ENCODE measurements at places on chromosomes 5 and 9.
A peak's percentile ranks its signal among the peaks of the same experiment; 100 is the strongest.

DNA sequence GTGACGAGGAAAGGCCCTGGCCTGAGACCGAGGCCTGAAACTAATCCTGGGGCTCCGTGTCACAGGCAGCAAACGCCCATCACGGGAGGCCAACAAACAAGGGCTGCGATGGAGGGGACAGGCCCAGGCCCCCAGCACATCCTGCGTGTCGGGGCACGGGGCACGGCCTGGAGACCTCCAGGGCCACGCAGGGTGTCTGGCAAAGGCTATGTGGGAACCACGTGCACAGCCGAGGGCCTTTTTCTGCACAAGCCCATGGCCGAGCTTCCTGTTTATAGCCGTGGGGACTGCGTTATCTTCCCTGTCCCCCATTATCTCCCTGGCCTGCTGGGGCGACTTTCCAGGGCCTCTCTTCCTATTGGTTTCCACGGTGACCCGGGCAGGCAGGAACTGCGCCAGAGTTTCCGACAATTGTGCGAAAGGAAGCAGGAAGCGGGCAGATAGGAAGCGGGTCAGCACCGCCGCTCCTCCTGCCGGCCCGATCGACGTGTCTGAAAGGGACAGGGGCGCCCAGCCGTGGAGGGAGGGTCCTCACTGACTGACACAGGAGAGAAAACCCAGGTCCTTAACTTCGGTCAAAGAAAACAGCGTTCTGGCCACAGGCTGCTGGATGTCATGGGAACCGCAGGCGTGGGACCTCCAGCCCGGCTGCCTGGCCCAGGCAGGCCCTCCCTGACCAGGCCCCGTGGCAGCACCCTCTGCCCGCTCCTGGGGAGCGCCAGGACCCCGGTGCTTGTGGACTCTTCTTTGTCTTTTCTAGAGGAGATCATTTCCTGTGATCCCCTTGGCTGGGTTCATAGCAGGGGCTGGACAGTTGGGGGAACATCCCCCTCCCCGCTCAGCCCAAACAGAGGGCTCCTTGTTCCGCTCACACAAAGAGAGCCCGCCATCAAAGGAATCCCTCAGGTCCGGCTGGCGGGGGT is 29.1 kb upstream of the SEC16A start:
- no peak for DNase-seq
- H3K27ac ChIP-seq = no peak overlapping the region

- no peaks in the 10 kb centered on the region for H3K27me3 ChIP-seq
- no peaks in the 10 kb centered on the region for H3K36me3 ChIP-seq
- DNase-seq = no peak
Measured at GRCh38 chr9:117189121-117189520, 225.7 kb downstream of the ASTN2 start.

- no peaks in the 10 kb centered on the region for H3K27me3 ChIP-seq
- no peak overlapping the region for H3K27ac ChIP-seq
- no peaks in the 10 kb centered on the region for H3K36me3 ChIP-seq
- no peak for DNase-seq
- H3K4me3 ChIP-seq = no peak overlapping the region
Measured at GRCh38 chr5:51082741-51083140, 300.5 kb upstream of the ISL1 start.

DNA sequence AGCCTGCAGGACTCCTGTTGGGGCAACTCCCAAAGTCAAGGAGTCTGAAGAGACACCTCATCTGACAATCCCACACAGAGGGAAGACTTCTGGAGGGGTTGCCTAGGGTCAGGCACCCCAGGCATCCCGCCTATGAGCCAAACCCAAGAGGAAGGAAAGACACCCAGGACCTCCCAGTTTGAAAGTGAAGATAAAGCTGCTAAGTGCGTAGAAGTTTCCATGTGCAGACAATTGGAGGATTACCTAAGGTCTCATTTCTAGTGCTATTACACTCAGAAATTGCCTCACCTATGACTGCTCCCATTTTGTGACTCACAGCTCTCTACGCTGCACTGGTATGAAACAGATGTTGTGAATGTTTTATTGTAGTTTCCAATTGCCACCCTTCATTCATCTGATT is 322.9 kb downstream of the SLIT3 start:
- H3K4me3 ChIP-seq = no peak overlapping the region
- H3K4me1 ChIP-seq = no peaks in the 10 kb centered on the region
- H3K27ac ChIP-seq = no peak overlapping the region
- no peak for DNase-seq

DNA sequence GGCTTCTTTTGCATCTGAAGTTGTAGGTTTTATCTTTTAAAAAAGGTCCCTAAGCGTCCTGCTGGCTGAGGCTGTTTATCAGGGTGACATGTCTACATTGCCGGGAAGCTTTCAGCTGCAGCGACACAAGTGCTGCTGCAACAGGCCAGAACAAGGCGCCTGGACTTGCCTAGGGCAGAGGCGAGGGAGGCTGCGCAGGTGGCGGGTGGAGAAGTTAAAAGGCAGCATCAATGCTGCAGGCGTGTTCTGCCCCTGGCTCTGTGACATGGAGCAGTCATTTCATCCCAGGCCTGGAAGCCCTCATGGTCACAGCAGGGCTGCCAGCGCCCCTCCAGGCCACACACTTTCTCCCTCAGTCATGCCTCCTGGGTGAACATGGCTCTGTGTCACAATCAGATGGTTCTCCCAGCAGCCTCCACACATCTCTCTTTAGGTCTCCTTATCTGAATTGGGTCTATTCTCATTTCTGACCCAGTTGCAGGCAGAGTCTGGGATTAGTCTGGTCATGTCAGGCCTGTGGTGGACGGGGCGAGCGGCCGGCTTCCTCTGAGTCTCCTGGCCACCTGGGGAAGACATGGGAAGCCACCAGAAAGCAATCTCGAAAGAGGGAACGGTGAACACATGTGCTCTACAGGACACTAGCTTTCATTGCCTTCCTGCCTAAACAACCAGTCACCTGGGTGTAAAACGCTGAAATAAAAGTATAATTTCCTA is 41.3 kb downstream of the IRX2 start:
- peaks cover under 1% of the 10 kb centered on the region for H3K27me3 ChIP-seq
- H3K36me3 ChIP-seq = no peaks in the 10 kb centered on the region
- no peaks in the 10 kb centered on the region for H3K4me1 ChIP-seq
- no peak for DNase-seq
- H3K27ac ChIP-seq = no peak overlapping the region

DNA sequence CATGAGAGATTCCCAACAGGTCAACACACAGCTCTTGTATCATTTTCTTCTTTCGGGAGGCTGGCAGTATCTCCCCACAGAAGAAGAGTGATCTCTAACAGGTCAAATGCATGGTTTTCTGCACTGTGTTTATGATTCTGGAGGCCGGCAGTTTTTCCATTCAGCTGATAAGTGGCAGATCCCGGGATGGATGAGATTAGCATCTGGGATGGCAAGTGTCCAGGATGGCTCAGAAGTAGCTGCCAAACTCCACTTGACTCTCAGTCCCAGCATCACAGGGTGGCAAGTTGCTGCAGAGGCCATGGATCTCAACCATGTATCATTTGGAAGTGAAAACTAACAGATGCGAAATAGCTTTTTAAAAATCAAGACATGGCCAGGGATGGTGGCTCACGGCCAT is 97.8 kb upstream of the SLC44A1 start:
- H3K36me3 ChIP-seq = no peaks in the 10 kb centered on the region
- no peaks in the 10 kb centered on the region for H3K27me3 ChIP-seq
- H3K4me3 ChIP-seq = no peak overlapping the region
- H3K27ac ChIP-seq = no peak overlapping the region

- no peaks in the 10 kb centered on the region for H3K27me3 ChIP-seq
- no peak overlapping the region for H3K4me3 ChIP-seq
- no peaks in the 10 kb centered on the region for H3K4me1 ChIP-seq
- no peaks in the 10 kb centered on the region for H3K36me3 ChIP-seq
- DNase-seq = no peak
Measured at GRCh38 chr9:135490166-135490870, 10.2 kb upstream of the MRPS2 start.

DNA sequence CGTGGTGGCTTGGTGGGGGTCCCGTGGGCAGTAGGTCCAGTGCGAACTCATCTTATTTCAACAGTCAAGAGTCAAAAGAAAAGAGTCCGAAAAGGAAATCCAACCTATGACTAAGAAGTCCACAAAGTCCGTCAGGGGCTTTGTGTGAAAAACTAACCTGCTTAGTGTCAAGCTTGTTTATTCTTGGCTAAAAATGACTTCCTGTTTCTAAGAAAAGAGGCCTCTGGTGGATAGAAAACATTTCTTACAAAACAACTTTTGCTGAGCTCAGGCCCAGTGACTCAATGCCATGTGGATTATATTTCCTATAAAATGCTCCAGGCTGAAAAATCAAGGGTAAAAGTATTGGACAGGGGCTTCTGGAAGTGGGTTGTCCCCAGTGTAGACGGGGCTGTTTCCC is 105.9 kb downstream of the GADD45G start:
- no peak overlapping the region for H3K4me3 ChIP-seq
- no peak for DNase-seq
- no peaks in the 10 kb centered on the region for H3K27me3 ChIP-seq

DNA sequence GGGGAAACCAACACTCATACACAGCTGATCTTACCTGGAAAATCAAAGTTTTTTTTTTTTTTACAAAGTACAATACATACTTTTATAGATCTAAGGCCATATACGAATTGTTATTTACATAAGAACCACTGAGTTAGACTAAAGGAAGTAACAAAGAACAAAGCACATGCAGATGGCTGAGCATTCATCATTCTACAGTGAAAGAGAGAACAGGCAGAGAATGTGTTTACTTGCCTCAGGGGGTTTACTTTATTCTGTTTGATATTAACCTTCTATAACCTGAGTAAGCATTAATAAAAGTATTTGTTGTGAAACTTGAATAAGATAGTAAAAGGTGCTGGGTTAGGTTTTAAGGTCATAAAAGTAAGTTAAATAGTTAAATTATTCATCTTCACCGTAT is 54.7 kb downstream of the SLC38A9 start:
- H3K4me1 ChIP-seq = no peaks in the 10 kb centered on the region
- H3K27me3 ChIP-seq = no peaks in the 10 kb centered on the region
- peak; percentile 33 for DNase-seq
- H3K36me3 ChIP-seq = no peaks in the 10 kb centered on the region

GRCh38 chr5:107977550-107978071 is 306.9 kb upstream of the EFNA5 start:
- no peaks in the 10 kb centered on the region for H3K27me3 ChIP-seq
- DNase-seq = no peak
- H3K27ac ChIP-seq = no peak overlapping the region

- DNase-seq = no peak
- H3K27ac ChIP-seq = no peak overlapping the region
- H3K4me3 ChIP-seq = no peak overlapping the region
- H3K36me3 ChIP-seq = no peaks in the 10 kb centered on the region
Measured at GRCh38 chr5:961002-961710, 47.4 kb upstream of the NKD2 start.

DNA sequence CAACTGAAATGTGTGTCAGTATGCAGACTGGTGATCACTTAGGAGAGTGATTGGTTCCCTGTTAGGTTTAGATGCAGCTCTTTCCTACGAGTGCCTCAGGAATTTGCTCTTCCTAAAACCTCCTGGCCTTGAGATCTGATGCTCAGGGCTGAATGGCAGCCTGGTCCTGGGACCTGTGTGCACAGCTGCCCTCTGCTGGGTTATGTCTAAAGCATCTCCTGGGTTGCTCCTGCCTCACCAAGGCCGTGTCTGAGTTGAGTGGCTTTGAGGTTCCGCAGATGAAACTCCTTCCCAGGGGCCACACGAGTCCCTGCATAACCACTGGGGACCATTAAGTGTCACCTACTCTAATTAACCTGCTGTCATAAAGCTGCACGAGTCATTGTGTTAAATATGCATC is 59.5 kb downstream of the MVB12B start:
- no peak overlapping the region for H3K4me3 ChIP-seq
- DNase-seq = no peak
- no peak overlapping the region for H3K27ac ChIP-seq
- H3K4me1 ChIP-seq = no peaks in the 10 kb centered on the region
- no peaks in the 10 kb centered on the region for H3K27me3 ChIP-seq

GRCh38 chr5:135655468-135655815 is 76.7 kb upstream of the CXCL14 start:
- H3K27ac ChIP-seq = no peak overlapping the region
- no peaks in the 10 kb centered on the region for H3K4me1 ChIP-seq
- no peaks in the 10 kb centered on the region for H3K27me3 ChIP-seq
- H3K4me3 ChIP-seq = no peak overlapping the region
- H3K36me3 ChIP-seq = no peaks in the 10 kb centered on the region

- H3K4me3 ChIP-seq = no peak overlapping the region
- no peaks in the 10 kb centered on the region for H3K36me3 ChIP-seq
- H3K4me1 ChIP-seq = no peaks in the 10 kb centered on the region
- H3K27me3 ChIP-seq = no peaks in the 10 kb centered on the region
- peak; percentile 45 for DNase-seq
Measured at GRCh38 chr5:128498844-128499455, 39.1 kb downstream of the FBN2 start.

GRCh38 chr9:111052791-111053190 is 14.5 kb upstream of the LPAR1 start:
- H3K4me1 ChIP-seq = no peaks in the 10 kb centered on the region
- H3K27me3 ChIP-seq = no peaks in the 10 kb centered on the region
- no peak for DNase-seq

- H3K27ac ChIP-seq = no peak overlapping the region
- no peaks in the 10 kb centered on the region for H3K27me3 ChIP-seq
- H3K4me1 ChIP-seq = peaks cover 5% of the 10 kb centered on the region
- H3K36me3 ChIP-seq = no peaks in the 10 kb centered on the region
Measured at GRCh38 chr9:16207161-16207560, 654.3 kb downstream of the CCDC171 start.

GRCh38 chr9:85960688-85961093 is 19.7 kb downstream of the NAA35 start:
- H3K4me1 ChIP-seq = no peaks in the 10 kb centered on the region
- no peaks in the 10 kb centered on the region for H3K36me3 ChIP-seq
- H3K4me3 ChIP-seq = no peak overlapping the region
- DNase-seq = no peak
- H3K27me3 ChIP-seq = no peaks in the 10 kb centered on the region

- H3K27me3 ChIP-seq = no peaks in the 10 kb centered on the region
- no peaks in the 10 kb centered on the region for H3K4me1 ChIP-seq
- no peak overlapping the region for H3K27ac ChIP-seq
Measured at GRCh38 chr5:130799015-130799414, 366.0 kb downstream of the HINT1 start.

DNA sequence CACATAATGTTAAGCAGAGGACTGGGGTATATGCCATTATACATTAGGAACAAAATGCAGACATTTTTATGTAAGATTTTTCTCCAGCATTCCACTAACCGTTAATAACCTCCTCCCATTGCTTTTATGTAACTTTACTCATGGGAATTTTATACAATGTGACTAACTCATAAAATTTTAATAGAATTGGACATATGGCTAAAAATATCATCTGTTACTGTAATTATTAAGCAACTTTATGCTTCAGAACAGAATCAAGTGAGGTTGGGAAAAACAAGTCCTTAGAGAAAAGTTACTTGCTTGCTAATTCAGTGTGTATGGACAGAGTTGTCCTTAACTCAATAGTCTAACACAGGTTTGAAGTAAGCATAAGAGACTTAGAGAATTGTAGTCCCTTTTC is 54.8 kb upstream of the PCSK1 start:
- no peak overlapping the region for H3K27ac ChIP-seq
- H3K4me3 ChIP-seq = no peak overlapping the region
- no peaks in the 10 kb centered on the region for H3K4me1 ChIP-seq
- H3K27me3 ChIP-seq = no peaks in the 10 kb centered on the region
- DNase-seq = no peak

GRCh38 chr9:135712613-135713295 is 10.8 kb downstream of the KCNT1 start:
- H3K36me3 ChIP-seq = no peaks in the 10 kb centered on the region
- peaks cover 24% of the 10 kb centered on the region for H3K27me3 ChIP-seq
- H3K27ac ChIP-seq = no peak overlapping the region
- DNase-seq = no peak

GRCh38 chr9:125103770-125104460 is 39.4 kb downstream of the SCAI start:
- no peak overlapping the region for H3K27ac ChIP-seq
- H3K4me3 ChIP-seq = no peak overlapping the region
- no peak for DNase-seq
- no peaks in the 10 kb centered on the region for H3K36me3 ChIP-seq
- H3K27me3 ChIP-seq = no peaks in the 10 kb centered on the region
- H3K4me1 ChIP-seq = no peaks in the 10 kb centered on the region

Measured in prostate gland (tissue), 2 donors.